Activated T-cell treated with anti-CD3 and anti-CD28 coated beads for 1 hour (primary cell): ENCODE measurements at places on chromosomes 13 and 19.

DNA sequence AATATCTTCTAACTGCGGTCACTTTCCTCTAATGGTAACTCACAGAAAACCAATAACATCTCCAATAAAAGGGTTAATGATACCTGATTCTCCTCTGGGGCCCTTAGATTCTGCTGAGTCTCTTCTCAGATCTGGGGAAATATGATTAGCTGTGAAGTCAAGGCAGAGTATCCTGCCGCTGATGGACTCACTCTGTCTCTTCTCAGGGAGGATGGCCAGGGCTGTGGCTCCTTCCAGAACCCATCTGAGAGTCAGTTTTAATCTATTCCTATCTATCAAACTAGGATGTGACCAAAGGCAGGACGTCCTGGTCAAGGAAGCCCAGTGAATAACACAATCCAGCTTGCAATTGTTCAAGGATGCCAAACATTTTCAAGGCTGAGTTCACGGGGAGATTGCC lies 109.8 kb downstream of the SLC10A2 start:
- DNase-seq, result no peak

DNA sequence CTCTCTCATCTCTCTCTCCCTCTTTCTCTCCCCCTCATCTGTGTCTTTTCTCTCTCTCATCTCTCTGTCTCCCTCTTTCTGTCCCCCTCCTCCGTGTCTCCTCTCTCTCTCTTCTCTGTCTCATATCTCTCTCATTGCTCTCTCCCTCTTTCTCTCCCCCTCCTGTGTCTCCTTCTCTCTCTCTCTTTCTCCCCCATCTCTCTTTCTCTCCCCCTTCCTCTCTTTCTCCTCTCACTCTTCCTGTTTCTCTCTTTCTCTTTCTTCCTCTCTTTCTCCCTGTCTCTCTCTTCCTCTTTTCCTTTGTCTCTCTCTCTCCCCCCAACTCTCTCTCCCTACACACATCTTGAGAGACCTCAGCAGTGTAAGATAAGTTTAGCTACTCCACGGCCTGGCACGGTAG lies 4.9 kb upstream of the RDH13 start:
- no peak for DNase-seq

GRCh38 chr19:44710483-44710882 lies 11.5 kb downstream of the CEACAM16 start:
- no peak for DNase-seq

GRCh38 chr13:48600374-48601364 lies 53.1 kb upstream of the CYSLTR2 start:
- no peak for DNase-seq
